GM12892 (cell line): ENCODE measurements at places on chromosomes 1 and 21.

GRCh38 chr21:33947451-33948095 lies 32.0 kb upstream of the ATP5PO start:
- DNase-seq, result no peak

GRCh38 chr1:244361764-244362473 lies 89.8 kb downstream of the ADSS2 start:
- no peak for DNase-seq

GRCh38 chr1:225460737-225461532 lies 33.1 kb upstream of the LBR start:
- no peak for DNase-seq

DNA sequence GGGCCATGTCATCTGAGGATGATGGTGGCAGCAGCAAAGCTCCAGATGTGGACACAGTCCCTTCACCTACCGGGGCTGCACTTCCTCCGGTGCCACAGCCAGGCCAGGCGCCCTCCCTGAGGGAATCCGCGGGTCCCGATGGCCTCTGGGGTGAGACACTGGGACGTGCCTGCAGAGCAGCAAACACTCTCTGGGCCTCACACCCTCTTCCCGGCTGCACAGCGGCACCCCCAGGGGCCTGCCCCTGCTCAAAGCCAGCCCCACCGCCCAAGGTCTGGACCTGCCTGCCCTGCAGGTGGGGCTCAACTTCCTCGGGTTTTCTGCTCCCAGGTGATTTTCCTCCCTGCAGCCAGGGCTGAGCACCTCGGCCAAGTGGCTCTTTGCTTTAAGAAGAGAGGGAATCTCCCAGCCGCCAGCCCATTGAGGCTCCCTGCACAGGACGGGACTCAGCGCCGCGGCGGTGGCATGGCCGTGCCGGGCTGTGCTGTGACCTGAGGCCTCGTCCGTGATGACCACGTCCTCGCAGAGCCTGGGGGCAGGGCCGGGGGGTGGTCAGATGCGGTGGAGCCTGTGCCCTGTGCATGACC lies 21.3 kb upstream of the COL18A1 start:
- DNase-seq, result no peak

DNA sequence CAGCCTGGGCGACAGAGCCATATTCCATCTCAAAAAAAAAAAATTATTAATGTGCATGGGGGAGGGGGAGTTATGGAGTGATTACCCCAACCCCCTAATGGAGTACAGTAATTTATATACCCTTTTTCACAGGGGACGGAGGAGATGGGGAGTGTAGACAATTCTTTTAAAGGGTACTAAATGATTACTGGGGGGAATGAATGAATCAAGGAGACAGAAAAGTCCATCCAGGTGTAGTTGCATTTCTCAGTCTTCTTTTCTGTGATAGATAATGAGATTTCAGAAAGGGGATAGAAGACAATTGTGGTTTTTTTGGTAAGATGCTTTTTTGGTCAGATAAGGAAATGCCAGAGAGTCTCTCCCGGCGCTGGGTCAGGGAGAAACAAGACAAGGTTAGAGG lies 13.0 kb downstream of the OSBPL9 start:
- no peak for DNase-seq

DNA sequence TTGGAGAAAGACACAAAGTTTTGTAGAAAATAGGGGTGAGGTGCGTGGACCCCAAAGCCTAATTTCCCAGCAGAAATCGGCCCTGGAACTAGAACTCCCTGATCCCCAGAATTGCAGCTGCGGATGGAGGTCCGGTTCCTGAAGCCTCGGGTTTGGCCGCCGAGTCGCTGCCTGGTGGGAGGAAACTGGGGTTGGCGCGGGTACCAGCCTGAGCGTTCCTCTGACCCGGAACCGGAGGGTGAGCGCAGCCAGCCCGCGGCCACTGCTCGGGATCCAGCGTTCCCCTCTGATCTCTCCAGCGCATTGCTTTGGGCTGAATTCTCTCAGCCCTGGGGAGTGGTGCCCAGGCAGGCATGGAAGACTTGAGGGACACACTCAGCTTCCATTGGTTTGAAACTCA lies 1.6 kb downstream of the ST6GALNAC5 start:
- no peak for DNase-seq

GRCh38 chr1:180590889-180591288 lies 32.1 kb downstream of the OVAAL start:
- no peak for DNase-seq

- DNase-seq, result peak; percentile 85
Observed at GRCh38 chr1:35557118-35557610, at the start of gene KIAA0319L. KIAA0319L (minus strand) TSS chr1:35557403; CDS start chr1:35554491, 2,912 bp downstream.

- DNase-seq, result no peak
Observed at GRCh38 chr1:175390081-175390481, 197.5 kb upstream of the KIAA0040 start.
